ENCODE measurements at places on chromosomes 16 and 17.
A peak's percentile ranks its signal among the peaks of the same experiment; 100 is the strongest.

DNA sequence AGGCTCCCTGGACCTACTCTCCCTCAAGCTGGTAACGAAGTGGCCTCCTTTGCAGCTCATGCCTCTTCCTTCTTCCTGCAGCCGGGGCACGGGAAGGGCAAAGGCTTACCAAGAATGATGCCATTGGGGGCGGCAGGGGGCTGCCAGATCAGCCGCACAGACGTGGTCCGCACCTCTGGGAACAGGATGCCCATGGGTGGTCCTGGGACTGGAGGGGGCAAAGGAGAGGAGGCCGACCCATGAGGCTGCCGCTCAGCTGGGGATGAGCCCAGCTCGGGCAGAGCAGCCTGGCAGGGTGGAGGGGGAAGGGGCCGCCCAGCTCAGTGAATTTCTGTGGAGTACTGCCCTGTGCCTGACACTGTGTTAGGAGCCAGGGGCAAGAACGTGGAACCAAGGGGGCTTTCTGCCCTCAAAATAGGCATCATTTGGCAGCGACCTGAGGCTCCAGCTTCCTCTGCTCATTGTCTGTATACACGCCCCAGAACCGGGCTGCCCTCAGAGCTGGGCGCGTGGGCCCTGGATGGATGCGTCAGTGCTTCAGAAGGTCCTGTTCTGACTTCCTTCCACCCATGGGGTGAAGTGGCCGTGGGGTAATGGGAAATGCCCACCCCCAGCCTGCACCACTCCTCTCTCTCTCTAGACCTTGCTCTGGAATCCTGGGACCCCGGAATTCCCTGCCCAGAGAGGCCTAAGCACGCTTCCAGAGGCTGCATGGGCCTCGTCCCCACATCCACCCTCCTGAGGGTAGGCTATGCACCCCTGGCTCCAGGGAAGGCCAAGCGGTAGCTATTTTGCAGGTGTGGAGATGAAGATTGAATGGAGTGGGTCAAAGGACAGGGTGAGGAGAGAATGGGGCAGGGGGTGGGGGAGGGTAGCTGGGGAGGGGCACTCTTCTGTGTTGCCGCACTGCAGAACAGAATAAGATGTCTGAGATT lies 79.8 kb upstream of the CDC42EP4 start:
- no peak for DNase-seq

- no peak for DNase-seq
Observed at GRCh38 chr16:85170066-85170491, 57.8 kb upstream of the CIBAR2 start.

DNA sequence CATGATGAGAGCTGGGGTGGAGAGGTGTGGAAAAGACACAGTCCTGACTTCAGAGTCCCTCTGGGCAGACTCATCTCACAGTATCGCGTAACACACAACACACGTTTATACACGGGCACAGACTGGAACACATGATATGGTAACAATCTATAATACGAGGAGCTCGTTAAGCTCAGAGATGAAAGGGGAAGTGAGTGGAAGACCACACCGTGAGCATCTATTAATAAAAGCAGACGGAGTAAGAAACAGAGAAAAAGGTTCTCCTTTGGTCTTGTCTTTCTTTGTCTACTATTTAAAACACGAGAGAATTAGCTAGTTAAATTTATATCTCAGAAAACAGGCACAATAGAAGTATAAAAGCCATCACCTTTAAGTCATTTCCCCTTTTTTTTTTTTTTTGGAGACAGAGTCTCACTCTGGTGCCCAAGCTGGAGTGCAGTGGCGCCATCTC lies 13.5 kb downstream of the ANKRD11 start:
- no peak for DNase-seq

DNA sequence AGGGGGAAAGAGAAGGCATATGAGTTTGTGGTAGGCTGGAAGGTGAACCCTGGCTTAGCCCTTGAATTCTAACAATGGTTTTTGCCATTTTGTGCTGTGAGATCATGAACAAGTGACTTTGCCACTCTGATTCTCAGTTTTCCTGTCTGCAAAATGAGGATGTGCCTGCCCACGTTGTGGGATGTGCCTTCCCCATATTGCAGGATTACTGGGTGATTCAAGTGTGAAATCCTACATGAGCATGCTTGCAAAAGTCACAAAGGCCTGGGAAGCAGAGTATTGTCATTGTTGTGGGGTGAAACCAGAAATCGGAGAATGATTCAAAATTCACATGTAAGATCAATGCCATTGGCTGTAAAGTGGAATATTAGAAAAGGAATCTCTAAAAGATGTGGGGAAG lies 28.6 kb upstream of the TVP23A start:
- DNase-seq = no peak

DNA sequence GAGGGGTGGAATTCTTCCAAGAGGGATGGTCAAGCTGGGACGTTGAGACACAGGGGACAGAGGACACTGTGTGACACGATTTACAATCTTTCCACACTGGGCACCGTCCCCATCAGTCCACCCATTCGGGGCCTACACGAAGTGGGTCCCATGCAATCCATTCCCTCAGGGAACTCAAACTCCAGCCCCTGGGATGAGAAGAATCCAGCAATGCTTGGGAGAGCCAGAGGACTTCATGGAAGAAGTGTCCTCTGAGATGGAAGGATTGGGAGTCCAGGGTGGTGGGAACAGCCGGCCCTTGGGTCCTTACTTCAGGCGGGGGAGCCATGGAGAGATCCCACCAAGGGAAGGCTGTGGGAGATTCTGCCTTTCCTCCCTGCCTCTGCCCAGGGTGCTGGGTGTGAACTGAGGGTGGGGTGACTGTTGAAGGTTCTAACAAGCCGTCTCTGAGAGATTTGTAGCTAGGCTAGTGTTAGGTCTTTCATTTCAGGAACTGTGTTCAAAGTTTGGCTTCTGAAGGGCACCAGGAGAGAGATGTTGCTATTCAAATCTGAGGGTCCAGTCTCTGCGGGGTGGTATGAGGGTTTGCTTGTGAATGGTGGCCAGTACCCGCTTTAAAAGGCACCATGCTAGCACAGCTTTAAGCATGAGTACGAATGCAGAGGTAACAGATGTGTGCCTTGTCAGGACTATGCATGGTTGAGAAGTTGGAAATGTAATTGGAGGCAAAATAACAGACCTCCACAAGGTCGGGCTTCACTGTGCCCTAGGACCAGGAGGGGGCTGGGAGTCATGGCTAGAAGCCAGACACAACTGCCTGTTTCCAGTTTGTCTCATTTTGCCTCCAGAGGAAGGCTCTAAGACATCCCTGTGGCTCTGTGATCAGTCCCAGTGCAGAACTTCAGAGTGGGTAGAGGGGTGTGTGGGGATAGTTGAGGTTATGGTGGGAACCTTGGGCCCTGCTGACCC lies 1.9 kb downstream of the ATP1B2 start:
- no peak for DNase-seq

GRCh38 chr17:32876417-32877163 lies at the start of gene MYO1D:
MYO1D (minus strand) TSS chr17:32877124; CDS start chr17:32876872, 252 bp downstream.
- peak; percentile 78 for DNase-seq

GRCh38 chr16:21300309-21301167 lies 22.4 kb upstream of the CRYM start:
- peak; percentile 98 for DNase-seq

GRCh38 chr17:66464921-66465320 lies 162.5 kb downstream of the PRKCA start:
- DNase-seq = no peak

DNA sequence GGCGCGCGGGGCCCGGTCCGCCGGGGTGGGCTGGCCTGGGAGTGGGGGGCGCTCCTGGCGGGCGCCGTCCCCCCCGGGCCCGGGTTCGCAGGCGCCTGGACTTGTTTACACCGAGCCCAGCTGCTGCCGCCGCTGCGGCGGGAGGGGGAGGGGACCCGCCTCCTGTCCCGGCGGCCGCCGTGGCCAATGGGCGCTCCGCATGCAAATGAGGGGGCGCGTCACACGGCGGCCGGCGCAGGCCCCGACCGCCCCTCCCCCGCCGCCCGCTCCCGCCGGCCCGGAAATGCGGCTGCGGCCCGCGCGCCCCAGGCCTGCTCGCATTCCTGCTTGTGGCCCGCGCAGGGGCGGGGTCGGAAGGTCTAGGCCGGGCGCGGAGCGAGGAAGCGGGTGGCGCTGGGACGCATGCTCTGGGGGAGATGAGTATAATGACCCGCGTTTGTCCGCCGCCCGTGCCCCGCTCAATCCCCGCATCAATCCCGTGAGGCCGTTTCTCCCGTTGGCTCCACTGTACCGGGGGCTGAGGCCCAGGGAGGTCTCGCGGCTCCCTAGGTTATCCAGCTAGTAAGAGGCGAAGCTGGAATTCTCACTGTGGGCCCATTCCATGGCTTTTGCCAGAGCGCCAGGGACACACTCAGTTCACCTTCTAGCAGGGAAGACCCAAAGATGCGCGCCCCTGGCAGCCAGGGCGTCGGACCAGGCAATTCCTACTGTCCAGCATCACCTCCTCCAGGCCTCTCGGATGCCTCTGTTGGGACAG lies at the start of gene YPEL3:
TSS of gene YPEL3 (minus strand) at position 109 of the 757 bp plus-strand sequence. CDS start 731 bp downstream, outside the sequence.
- DNase-seq = peak; percentile 86

DNA sequence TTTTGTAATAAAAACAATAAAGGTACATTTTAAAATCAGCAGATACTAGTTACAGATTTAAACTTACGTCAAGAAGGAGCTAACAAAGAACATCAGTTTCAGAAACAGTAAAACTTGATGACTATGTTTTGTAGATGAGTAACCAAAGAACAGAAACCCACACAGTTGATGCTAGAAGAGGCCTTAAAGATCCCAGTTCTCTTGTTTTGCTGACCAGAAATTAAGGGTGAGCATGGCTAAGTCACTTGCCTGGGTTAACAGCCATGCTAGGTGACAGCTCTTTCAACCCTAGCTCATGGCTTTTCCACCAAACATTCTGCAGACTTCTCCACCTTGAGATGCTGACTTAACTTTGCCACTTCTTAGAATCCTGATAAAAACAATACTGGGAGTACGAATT lies 26.4 kb downstream of the STX8 start:
- DNase-seq = no peak

- no peak for DNase-seq
Observed at GRCh38 chr17:40486522-40487370, 14.7 kb downstream of the TNS4 start.

DNA sequence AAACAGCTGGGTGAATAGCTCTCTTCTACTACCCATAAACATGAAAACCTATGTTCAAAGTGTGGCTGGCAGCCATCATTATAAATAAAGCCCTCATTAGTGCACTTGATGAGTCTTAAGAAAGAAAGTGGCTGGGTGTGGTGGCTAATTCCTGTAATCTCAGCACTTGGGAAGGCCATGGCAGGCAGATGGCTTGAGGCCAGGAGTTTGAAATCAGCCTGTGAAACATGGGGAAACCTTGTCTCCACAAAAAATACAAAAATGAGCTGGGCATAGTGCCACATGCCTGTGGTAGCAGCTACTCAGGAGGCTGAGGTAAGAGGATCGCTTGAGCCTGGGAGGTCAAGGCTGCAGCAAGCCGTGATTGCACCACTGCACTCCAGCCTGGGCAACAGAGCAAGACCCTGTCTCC lies 28.3 kb upstream of the APPBP2 start:
- no peak for DNase-seq

GRCh38 chr17:40310882-40311391 lies 2.0 kb downstream of the RARA start:
- no peak for DNase-seq

DNA sequence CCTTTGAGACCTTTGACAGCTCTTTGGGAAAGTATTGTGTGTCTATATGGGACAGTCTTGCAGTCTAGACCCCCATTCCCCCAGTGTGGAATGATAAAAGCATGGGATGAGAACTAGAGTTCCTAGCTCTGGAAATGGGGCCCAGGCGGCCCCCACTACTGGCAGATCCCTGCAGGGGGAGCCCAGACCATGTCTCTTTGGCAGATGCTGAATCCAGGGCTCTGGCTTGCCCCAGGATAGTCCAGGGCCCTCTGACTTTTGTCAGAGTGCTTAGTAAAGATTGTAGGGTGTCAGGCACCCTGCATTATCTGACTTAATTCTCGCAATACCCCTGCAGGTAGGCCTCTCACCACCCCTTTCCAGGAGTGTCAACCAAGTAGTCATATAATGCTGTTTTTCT lies 8.3 kb downstream of the ALKBH5 start:
- DNase-seq = no peak

DNA sequence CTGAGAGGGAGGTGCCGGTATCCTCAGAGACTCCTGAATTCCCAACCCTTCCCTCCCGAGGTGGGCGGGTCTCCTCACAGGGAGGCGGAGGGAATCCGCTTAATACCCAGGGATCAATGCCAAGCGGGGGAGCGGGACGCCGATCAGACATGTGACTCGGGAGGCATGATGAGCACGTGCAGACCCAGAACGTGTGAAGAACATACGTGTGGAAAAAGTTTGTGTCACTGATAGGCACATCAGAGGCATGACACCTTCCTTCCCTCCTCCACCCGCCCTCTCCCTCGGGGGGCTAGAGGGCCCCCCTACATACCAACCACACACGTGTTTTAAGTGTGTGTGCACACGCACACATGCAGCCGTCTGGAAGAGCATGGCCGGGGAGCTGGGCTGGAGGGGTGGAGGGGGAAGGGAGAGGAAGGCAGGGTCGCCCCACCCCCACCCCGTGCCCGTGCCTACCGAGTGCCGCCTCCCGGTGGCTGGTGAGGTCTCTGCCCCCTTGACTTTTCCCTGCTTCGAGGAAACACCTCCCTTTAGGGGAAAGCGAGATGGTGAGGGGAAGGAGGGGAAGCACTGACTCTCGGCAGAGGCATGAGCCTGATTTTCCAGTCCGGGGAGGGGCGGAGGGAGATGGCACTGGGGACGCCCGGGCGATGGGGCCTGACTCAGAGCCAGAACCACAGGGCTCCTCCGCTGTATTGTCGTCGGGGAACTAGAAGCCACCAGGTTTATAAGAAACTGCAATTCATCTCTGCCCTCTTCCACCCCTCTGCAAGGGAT lies 12.1 kb upstream of the TBX21 start:
- DNase-seq = no peak

DNA sequence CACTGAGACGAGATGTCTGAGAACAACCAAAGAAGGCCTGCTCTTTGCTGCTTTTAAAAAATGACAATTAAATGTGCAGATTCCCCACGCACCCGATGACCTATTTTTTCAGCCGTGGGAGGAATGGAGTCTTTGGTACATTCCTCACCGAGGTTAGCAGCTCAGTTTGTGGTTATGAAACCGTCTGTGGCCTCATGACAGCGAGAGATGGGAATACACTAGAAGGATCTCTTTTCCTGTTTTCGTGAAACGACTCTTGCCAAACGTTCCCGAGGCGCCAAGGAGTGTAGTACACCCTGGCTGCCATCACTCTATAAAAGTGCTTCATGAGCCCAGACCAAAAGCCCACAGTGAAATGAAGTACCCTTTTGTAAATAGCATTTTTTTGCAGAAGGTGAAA lies 87.8 kb downstream of the CRISPLD2 start:
- no peak for DNase-seq
